ENCODE measurements at places on chromosomes 7 and 10.

DNA sequence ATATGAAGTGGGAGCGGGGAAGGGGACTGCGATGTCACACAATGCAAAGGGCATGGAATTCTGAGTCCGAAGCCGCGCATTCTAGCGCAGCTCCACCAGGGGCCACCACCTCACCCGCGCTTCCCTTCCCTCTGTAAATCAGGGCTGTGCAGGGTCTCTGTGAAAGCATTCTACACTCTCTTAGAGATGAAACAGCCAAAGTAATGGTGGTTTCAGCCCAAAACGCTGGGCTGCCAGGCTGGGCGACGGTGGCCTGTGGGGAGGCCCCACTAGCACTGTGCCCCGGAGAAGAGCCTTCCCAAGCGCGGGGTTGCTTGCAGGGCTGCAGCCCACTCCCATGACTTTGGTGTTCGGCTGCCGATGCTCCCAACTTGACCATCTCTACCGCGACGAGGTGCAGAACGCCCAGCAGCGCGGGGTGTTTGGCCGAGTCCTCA lies 11.4 kb downstream of the ATG9B start:
- no peak for DNase-seq

DNA sequence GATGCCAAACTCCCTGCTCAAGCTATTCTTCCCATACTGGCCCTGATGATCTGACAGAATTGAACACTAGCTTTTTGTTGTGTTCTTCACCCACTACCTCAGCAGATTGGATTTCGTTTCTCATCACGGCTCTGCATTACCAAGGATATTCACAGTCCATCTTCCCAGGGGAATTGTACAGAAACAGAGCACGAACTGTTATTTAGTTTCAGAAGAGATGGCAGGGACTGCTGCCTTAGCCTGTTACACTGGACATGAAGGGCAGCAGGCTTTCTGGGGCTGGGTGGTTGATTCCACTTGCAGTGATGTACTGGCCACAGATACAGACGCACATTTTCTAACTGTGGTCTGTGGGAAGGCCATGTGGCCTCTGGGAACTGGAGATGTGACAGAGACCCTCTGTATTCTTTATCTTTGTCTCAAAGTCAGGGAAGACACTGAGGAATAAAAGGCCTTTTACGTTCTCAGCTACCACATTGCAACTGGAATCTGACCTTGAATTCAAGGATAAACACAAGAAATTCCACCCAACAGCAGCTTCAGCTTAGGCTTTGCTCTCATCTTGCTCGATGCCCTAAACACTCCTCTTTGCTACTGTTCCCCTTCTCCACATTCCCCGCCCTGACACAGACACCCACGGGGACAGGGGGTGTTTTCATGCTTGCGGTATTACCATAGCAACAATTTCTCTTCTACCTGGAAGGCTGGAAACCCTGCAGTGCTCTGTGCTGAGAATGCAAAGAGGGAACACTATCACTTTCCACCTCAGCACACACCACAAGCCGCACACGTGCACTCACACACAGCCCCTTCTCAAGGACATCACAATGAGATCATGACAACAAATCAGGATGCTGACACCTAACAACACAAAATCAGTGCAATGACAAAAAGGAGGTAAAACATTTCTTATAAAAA lies 81.7 kb downstream of the RNF216 start:
- no peak for DNase-seq

- no peak for DNase-seq
These were observed 4.5 kb upstream of the LRRC18 start for GRCh38 chr10:48944171-48944570.

- DNase-seq: no peak
These were observed 154.8 kb upstream of the PRSS58 start for GRCh38 chr7:142412551-142413193.

All from activated CD4-positive, CD25-positive, alpha-beta regulatory T cell (primary cell).